Stimulated activated CD4-positive, alpha-beta T cell treated with anti-CD3 and anti-CD28 coated beads, Interleukin-4, amount 100 ng/mL, for 48 hours (primary cell): ENCODE measurements at places on chromosomes 4 and X.

- DNase-seq = no peak
Measured at GRCh38 chrX:39900777-39901170, 197.0 kb downstream of the BCOR start.

DNA sequence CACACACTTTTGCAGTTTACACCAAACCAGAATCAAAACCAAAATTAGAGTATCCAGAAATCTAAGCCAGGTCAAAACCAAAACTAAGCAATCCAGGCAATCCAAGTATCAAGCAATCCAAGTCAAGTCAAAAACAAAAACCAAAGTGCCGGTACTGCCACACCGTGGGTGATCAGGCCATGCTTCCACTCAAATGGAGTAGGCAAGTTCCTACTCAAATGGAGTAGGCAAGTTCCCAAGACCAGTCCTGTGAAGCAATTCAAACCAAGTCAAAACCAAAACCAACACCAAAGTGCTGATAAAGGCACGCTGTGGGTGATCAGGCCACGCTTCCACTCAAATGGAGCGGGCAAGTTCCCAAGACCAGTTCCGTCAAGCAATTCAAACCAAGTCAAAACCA, 31.3 kb downstream of the MID1 start:
- no peak for DNase-seq

- no peak for DNase-seq
Measured at GRCh38 chr4:159906517-159906916, 803.6 kb downstream of the RAPGEF2 start.

- no peak for DNase-seq
Measured at GRCh38 chrX:129908636-129909035, 2.7 kb downstream of the UTP14A start.
